ENCODE measurements at places on chromosomes 5 and 9.

DNA sequence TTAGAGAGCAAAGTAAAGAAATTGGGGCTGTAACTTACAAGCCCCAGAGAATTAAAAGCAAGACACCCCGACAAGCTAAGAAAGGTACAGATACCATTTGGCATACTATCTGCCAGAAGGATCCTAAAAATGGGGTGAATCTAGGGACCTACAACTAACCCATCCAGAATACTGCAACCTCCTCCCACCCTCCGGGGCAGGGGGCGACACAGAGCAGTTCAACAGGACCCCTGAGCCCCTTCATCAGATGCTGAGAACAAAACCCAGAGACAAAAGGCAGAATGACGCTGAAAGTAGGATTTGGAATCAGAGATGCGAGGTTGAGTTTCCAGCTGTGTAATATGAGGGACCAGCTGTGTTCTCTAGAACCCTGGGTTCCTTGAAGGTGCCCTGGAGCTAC lies 71.2 kb downstream of the EPB41L4B start:
- DNase-seq: no peak

DNA sequence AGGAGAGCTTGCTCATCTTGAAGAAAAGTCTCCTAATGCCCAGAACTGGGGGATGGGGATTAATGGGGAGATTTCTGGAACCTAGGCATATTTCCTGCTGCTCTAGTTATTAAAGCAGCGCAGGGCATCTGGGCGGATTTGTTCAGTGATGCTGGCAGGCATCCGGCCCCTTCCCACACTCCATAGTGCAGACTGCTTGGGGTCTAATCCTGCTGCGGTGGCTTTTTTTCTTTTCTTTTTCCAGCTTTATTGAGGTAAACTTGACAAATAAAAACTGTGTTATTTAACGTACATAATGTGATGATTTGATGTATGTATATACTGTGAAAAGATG lies 30.7 kb downstream of the PPARGC1B start:
- no peak for DNase-seq

GRCh38 chr9:112761912-112762655 lies 11.5 kb downstream of the SNX30 start:
- DNase-seq: no peak

- DNase-seq: no peak
Measured at GRCh38 chr5:67315082-67315989, 118.7 kb upstream of the CD180 start.

DNA sequence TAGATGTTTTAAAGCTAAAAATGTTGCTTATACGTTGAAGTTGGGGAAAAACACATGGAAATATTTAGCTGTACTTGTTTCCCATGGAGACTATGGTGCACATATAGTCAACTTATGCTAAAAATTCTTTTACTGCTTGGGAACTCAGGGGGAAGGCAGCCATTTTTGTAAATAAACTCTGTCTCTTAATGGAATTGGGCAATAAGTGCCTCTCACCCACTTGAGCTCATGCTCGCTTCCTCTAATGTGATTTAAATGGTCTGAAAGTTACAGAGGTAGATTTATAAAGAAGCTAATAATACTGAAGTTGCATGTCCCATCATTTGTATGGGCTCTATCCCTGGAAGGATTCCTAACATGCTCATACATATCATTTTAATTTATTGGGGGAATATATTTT lies 523.8 kb downstream of the RASEF start:
- DNase-seq: no peak

GRCh38 chr9:117747386-117747970 lies 43.3 kb downstream of the TLR4 start:
- no peak for DNase-seq

- no peak for DNase-seq
Measured at GRCh38 chr5:171598641-171599152, 179.2 kb downstream of the FGF18 start.

Data from stimulated activated CD4-positive, alpha-beta T cell treated with anti-CD3 and anti-CD28 coated beads, Interleukin-15, amount 100 ng/mL, for 1 hour (primary cell).